ENCODE measurements at places on chromosomes 11 and 22.
A peak's percentile ranks its signal among the peaks of the same experiment; 100 is the strongest.

DNA sequence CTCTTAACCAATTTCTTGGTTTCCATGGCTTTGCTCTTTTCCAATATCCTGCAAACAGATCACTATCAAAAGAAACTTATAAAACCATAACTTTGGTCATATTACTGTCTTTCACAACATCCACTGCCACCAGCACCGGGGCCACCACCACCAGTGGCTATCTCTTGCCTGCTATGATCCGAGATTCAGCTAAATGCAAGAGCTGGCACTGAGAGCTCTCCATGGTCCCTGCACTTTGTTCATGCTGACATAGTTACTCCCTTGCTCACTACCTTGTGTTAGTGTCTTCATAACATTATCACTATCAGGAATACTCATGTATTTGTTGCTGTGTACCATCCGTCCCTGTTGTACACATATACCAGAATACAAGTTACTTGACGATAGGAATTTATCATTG, 299.0 kb downstream of the ETS1 start:
- no peak for DNase-seq

DNA sequence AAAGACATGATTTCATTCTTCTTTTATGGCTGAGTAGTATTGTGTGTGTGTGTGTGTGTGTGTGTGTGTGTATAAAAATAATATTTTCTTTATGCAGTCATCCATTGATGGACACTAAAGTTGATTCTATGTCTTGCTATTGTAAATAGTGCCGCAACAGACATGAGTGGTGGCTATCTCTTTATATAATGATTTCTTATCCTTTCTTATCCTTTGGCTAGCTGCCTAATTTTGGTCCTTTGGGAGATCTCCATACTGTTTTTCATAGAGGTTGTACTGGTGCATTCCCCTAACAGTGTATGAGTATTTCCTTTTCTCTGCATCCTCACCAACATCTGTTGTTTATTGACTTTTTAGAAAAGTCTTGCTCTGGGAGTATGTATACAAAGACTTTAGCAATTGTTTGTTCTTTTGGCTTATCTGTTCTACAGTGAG, 107.0 kb downstream of the STIM1 start:
- no peak for DNase-seq

GRCh38 chr11:65280646-65281045, 18.9 kb downstream of the POLA2 start:
- no peak for DNase-seq

GRCh38 chr11:113375402-113375801, 12.2 kb upstream of the ANKK1 start:
- DNase-seq, result peak; percentile 33

- no peak for DNase-seq
These were observed 1333.3 kb downstream of the BRD1 start for GRCh38 chr22:48494256-48494967.

DNA sequence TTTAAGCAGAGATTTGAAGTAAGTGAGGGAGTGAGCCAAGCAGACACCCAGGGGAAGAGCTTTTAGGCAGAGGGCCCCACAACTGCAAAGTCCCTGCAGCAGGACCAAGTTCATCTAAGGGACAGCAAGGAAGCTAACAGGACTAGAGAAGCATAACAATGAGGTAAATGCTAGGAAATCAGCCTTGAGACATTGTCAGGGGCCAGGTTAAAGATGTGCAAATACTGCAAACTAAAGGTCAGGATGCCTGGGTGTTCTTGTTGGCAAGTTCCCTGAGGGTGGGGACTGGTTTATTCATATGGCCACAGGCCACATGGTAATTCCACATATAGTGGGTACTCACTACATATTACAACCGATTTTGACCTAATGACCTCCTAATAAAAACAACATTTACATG, 399.2 kb upstream of the NARS2 start:
- no peak for DNase-seq

GRCh38 chr11:62645946-62646824, at the start of gene GANAB:
GANAB (minus strand) TSS chr11:62646613; CDS start chr11:62646599, 14 bp downstream.
- DNase-seq, result peak; percentile 98

- no peak for DNase-seq
These were observed 31.6 kb downstream of the KCNA4 start for GRCh38 chr11:29985248-29985647.

- no peak for DNase-seq
These were observed 706.9 kb downstream of the METTL15 start for GRCh38 chr11:28815110-28815509.

- no peak for DNase-seq
These were observed 29.3 kb downstream of the RTN3 start for GRCh38 chr11:63710476-63711217.

DNA sequence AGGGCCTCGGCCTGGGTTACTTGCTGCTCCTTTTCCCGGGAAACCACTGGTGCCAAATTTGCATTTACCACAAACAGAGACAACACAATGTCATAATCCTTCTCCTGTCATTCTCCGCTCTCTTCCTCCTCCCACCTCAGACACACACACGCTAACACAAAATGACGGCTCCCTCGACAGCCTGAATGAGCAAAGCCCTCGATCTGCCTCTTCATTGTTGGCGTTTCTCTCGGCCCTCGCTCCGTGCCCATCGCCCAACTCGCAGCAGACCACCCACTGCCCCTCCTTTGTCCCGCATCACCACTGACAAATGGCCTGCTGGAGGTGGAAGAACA, 12.5 kb upstream of the TCF20 start:
- no peak for DNase-seq

DNA sequence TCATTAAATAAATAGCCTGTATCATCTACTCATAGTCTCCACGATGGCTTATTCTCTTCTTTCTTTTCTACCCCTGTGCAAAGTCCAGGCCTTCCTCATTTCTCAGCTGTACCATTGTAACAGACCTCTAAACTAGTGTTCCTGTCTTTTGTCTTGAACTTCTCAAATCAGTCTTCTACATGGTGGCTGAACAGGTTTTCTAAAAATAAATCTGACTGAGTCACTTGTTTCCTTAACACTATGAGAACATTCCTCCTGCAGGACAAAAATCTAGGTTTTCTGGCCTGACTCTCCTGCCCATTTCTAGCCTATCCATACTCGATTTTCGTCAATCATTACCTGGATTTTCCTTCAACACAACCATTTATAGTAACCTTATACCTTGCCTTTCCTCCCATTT, 1080.8 kb upstream of the TENM4 start:
- no peak for DNase-seq

DNA sequence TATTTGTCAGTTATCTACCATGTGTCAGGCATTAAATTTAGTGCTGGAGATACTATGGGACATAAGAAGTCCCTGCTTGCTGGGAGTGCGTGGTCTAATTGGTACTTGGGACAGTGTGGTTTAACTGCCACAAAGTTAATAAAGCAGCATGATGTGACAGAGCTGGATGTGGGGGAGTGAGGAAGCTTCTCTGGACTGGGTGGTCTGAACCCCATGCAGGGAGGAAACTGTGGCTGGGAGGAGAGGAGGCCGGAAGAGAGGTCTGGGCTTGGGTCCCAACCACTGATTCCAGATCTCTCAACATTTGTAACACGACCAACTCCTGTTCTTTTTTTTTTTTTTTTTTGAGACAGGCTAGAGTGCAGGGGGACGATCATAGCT, 37.1 kb downstream of the ST3GAL4 start:
- no peak for DNase-seq

DNA sequence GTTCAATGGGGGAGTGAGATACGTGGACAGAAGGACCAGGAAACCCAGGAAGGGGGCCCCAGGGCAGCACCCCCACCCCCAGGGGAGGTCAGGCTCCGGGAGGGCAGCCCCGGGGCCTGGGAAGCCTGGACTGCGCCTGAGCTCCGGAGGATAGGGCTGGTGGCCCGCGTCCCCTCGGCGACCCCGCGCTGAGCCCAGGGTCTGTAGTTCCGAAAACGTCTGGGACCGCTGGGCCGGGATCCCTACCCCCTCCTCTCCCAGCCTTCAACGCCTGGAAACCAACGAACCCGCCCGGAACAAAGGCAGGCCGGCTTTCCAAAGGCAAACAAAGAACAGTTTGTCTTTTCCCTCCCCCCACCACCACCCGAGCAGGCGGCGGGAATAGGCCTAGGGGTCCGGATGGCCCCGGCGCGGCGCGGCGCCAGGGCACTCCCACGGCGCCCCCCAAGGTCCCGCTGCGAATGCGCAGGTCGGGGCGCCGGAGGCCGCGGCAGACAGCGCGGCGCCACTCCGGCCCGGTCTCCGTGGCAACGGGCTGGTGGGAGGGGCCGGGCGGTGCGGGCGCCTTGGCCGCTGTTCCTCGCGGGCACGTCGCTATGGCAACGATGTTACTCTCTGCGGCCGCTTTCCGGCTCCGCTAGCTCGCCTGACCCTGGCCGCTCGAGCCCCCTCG, 58.5 kb downstream of the IGLL1 start:
- peak; percentile 93 for DNase-seq

GRCh38 chr11:47234669-47235100, 13.9 kb downstream of the ACP2 start:
- DNase-seq, result no peak

DNA sequence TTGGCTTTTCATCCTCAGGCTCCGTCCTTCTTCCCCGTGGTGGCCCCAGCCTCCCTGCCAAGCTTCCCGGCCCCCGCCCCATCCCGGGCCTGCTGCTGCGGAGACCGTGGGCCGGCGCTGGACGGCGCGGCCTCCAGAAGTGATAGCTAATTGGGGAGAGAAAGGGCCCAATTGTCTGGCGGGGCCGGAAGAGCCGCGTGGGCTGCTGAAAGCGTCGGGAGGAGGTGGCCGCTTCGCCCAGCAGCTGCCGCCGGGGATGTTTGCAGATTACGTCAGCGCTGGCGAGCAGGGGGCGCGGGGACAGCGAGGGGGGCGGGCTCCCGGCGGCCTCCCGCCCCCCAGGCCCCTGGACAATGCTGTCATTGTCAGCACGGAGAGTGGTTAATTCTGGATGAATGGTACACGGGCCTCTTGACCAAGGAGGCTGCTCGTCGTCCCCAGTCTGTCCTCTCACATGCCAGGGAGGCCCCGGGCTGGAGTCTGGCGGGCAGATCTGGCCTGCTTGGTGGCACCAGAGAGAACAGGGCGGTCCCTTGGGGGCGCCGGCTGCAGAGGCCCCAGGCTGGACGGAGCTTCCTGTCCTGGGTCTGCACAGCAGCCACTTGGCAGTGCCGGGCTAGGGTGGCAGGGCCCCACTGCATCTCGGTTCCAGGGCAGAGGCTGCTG, 1.6 kb downstream of the SMIM38 start:
- no peak for DNase-seq

GRCh38 chr11:67071420-67072284, 15.0 kb downstream of the RHOD start:
- peak; percentile 71 for DNase-seq

DNA sequence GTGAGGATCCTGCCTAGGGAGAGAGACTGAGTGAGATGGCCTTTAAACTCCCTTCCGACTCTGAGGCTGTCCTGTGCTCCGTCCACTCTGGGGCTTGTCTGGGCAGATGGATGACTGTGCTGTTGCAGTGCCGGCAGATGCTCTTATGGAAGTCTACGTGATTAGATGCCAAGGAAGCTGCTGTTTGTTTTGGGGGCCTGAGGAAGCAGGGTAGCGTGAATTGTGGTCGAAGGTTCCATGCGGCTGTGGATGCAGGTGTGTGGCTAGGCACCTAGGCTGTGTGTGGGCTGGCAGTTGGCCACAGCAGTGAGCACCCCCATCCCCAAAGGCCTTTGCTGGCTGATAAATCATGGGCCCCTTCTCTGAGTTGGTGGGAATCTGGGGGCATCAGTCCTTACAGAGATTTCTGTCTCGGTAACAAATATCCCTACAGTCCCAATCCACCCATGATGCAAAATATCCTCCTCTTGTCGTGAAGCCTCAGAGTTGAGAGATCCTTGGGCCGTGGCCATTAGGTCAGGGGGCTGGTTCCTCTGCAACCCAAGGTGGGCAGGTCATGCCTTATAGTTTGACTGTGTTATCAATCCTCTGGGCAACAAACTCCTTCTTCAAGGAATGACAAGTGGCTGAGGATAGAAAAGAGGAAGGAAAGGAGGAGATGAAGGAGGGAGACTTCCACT, 31.2 kb downstream of the AMPD3 start:
- no peak for DNase-seq

- no peak for DNase-seq
These were observed 1.5 kb downstream of the EML3 start for GRCh38 chr11:62610814-62611704.

- DNase-seq, result no peak
These were observed 5.2 kb upstream of the MB start for GRCh38 chr22:35622191-35622913.

GRCh38 chr11:36380296-36381014, 84.4 kb downstream of the PRR5L start:
- DNase-seq, result no peak

DNA sequence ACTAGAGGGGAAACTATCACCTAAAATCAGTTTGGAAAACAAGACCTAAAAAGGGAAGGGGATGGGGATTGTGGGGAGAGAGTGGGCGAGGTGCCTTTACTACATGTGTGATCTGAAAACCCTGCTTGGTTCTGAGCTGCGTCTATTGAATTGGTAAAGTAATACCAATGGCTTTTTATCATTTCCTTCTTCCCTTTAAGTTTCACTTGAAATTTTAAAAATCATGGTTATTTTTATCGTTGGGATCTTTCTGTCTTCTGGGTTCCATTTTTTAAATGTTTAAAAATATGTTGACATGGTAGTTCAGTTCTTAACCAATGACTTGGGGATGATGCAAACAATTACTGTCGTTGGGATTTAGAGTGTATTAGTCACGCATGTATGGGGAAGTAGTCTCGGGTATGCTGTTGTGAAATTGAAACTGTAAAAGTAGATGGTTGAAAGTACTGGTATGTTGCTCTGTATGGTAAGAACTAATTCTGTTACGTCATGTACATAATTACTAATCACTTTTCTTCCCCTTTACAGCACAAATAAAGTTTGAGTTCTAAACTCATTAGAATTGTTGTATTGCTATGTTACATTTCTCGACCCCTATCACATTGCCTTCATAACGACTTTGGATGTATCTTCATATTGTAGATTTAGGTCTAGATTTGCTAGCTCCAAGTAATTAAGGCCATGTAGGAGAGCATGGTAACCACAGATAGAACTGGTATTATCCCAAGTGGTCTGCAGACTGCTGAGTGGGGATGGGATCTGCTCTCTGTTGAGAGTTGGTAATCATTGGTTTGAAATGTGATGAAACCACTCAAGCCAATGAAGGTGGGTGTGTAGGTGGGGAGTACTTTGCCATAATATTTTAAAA, 3.6 kb downstream of the NEAT1 start:
- DNase-seq, result peak; percentile 92

Measured in NAMALWA (cell line).